RCC 7860 (cell line): ENCODE measurements at places on chromosomes 1 and 21.

- DNase-seq: no peak
Measured at GRCh38 chr1:8510041-8510823, 192.3 kb downstream of the SLC45A1 start.

DNA sequence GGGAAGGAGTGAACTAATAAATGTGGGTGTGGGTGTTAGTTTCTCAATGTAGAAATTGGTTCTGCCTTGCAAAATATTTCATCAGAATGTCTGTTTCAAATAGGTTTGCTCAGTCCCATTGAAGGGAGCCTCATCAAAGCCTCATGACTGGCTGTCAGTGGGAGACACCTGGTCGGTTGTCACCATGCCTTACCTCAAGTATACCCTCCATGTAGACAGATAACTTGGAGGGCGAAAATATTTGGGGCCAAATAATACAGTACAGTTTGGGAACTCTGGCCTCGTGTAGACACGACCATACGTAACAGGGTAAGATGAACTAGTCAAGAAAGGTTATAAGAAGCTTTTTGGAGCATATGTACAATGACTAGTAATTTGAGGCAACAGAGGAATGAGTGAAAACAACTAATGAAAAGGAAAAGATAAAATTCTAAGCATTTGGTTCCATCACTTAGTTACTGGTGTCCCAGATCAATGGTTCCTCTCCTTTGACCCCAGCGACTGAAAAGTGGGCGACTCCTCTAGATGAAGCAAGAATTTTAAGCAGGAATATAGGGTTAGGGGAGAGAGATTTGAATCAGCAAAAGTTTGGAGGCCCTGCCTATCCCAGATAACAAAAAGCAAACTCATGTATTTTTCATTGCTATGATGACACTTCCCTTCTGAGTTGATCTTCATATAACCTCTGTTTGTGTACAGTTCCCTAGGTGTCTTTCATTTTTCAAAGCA lies 163.9 kb downstream of the LRRC40 start:
- DNase-seq: no peak

GRCh38 chr1:207017615-207018559 lies 14.7 kb downstream of the C1orf116 start:
- no peak for DNase-seq

DNA sequence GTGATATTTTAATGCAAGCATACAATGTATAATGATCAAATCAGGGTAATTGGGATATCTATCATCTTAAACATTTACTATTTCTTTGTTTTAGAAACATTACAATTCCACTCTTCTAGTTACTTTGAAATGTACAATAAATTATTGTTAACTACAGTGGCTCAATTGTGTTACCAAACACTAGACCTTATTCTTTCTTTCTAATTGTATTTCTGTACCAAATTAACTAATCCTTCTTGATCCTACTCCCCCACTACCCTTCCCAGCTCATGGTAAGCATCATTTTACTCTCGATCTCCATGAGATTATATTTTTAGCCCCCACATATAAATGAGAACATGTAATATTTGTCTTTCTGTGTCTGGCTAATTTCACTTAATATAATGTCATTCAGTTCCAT lies 95.0 kb upstream of the MROH9 start:
- no peak for DNase-seq
